ENCODE measurements at places on chromosomes 16 and 17.

- DNase-seq = no peak
Observed at GRCh38 chr16:10205688-10206087, 23.5 kb upstream of the GRIN2A start.

- DNase-seq = peak; percentile 73
Observed at GRCh38 chr16:4288148-4288921, 15.5 kb upstream of the TFAP4 start.

DNA sequence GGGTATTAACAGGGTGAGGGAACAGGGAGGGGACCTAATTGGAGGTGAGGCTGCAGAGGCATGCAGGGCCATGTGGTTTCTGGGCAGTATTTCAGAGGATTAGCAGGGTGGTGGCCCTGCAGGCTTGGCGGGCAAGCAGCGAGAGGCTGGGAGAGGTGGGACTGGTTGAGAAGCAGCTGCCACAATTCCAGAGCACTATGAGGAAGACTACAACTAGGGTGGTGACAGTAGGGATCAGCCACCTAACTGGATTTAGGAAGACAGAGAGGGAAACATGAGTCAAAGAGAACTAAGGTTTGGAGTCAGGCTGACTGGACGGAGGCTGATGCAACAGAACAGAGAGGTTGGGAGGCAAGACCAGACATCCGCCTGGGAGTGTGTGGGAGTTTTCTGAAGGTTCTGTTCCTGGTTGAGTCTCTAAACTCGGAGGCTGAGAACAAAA is 12.3 kb downstream of the ALOXE3 start:
- no peak for DNase-seq

GRCh38 chr16:70526403-70526802 is 2.8 kb downstream of the SF3B3 start:
- no peak for DNase-seq

DNA sequence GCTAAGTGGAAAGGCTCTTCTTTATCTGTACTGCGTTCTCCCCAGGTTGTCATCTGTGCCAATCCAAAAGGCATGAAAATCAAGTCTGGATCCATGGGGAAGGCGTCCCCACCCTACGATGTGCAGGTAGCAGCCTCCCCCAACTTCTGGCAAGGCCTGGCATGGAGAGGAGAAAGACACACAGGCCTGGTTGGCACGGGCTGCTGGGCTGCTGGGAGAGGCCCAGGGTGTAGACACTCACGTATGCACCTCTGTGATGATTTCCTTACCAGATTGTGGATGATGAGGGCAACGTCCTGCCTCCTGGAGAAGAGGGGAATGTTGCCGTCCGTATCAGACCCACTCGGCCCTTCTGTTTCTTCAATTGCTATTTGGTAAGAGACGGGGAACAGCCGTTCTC is 20.4 kb upstream of the ACSM2A start:
- no peak for DNase-seq

GRCh38 chr16:1820096-1820945 is 6.3 kb downstream of the HAGH start:
- DNase-seq = no peak

DNA sequence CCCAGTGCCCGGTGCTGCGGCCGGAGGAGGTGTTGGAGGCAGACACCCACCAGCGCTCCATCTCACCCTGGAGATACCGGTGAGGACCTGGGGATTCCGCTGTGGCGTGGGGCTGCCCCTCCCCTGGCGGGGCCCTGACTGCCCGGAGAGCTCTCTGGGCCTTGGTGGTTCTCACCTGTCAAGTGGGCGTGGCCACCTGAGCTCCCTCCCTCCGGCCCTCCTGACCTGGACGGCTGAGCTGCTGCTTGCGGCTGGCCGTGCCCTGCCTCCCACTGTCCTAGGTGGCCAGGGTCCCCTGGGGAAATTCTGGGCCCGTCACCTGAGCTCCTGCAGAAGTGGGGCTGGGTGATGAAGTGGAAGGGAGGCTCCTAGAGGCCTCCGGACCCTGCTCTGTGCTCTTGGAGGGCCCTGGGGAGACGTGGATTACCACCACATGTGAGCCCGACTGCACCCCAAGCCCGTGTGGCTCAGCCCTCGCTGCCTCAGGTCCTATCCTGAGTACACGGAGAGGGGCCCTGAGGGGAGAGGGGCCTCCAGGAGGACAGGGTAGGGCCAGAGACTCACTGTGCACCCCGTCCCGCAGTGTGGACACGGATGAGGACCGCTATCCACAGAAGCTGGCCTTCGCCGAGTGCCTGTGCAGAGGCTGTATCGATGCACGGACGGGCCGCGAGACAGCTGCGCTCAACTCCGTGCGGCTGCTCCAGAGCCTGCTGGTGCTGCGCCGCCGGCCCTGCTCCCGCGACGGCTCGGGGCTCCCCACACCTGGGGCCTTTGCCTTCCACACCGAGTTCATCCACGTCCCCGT is 1.1 kb downstream of the IL17C start:
- DNase-seq = no peak

DNA sequence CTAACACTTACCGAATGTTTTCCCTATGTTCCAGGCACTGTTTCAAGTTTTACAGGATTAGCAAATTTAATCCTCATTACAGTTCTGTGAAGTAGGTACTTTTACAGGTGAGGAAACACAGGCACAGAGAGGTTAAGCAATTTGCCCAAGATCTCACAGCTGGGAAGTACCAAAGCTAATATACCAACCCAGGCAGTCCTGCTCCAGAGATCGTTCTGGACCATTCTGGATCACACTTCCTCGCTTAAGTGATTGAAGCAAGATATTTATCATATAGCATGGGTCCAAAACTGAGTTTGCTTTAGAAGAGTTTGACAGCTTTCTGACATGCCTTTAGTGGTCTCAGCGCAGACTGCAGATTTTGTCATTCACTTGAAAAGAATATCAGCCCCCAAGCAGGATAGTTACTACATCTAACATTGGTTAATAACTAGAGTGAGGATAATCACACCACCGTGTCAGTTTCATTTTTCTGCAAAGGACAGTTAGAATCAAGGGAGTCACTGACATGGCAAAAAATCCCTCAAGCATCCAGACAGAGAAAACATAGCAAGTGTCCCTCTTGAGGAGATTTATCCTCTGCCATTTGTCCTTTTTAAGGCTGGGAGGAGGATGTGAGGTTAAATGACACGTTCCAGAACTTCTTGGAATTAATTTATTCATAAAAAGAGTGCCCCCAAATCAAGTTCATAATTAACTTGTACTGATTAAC is 5.1 kb downstream of the HS3ST3B1 start:
- DNase-seq = no peak

DNA sequence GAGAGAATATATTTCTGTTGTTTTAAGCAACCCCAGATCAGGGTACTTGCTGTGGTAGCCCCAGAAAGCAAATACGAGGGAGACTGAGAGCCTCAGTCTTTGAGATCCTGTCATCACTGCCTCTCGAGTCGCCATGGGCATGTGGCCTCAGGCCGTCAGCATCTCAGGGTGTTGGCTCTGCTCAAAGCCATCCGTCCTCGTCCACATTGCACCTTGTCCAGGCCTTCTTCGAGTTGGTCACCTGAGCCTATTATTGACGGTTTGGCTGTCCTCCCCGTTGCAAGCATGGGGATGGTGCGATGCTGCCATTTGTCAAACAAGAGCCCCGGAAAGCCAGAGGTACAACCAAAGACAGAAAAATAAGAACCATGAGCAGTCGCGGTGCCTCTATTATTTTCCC is 136.9 kb downstream of the IRF8 start:
- DNase-seq = no peak

DNA sequence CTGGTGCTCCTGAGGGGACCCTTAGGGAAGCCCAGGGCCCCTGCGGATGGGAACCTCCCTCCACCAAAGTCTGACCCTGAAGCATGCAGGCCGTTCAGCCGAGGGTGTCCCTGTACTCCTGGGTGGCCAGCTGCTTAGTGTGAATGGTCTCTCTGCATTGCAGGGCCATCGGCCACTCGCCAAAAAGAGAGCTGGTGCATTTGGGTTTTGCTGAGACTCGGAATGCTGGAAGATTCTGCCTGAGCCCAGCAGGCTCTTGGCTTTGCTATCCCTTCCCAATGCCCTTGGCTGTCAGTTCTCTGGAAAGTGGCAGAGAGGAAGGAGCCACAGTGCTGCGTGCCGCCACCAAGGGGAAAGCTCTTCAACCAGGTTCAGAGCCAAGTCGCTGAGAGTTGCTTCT is 2.8 kb downstream of the MEOX1 start:
- DNase-seq = no peak

DNA sequence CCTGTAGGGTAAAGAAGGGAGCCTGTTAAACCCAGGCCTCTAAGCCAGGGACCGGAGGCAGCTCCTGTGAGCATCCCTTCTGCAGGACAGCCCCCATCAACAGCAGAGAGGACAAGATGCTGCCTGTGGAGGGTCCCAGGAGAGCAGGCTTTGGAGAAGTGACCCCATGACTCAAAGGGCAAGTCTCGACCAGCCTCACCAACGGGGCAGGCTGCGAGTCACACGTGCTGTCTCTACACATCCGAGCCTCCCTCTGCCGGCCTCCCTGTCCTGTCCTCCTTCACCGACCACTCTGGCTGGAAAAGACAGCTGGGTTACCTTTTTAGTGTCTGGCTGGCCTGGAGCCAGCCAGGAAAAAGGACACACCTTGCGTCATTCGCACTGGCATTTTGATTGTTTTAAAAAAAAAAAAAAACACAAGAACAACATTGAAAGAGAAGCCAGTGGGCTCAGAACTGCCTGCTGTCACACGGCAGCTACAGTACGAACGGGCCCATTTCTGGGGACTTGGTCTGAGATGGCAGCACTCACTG is 74.5 kb upstream of the RCVRN start:
- DNase-seq = no peak

DNA sequence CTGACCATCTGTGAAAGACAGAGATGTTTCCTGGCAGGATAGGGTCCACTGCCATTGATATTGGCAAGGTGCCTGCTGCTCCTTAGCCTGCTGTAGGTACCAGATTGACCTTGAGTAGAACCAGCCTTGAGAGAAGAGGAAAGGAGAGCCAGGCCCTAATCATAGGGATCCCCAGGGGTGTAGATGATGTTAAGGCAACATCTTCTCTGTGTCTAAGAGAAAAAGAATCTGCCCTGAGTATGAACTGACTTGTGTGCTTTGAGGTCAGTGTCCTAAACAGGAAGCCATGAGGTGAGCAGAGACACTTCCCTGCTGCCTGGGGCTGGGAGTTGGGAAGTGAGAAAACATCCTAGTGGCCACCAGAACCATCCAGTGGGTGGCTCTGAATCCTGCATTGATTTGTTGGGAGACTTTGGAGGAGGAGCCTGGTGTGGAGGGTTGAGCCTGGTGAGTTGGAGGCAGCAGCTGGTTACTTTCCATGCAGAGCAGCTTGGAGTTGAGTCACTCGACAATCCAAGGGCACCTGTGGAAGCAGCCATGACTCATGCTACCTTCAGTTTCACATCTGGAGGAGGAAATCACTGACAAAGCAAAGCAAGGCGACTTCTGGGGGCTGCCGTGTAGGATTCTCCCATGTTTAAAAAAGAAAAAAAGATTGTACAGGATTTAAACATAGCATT is 47.8 kb downstream of the BMERB1 start:
- DNase-seq = no peak

DNA sequence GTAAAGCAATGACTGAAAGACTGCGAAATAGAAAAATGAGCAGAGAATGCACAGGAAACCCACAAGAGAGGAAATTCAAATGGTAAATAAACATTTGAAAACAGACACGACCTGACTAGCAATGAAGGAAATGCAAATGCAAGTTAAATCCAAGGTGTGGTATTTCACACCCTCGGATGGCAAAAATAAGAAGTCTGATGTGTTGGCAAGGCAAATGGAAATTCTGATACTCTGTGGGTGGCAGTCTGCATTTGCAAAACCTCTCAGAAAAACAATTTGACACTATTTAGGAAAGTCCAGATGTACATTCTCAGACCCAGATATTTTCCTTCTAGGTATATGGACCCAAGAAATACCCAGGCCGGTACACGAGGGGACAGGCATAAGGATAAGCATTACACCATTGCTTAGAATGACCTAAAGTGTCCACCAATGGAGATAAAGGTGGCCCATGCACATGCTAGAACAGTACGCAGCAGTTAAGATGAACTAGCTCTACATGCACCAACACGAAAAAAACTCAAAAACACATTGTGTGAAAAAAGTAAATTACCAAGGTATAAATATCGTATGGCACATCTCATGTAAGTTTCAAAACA is 116.7 kb downstream of the GAS7 start:
- DNase-seq = no peak

DNA sequence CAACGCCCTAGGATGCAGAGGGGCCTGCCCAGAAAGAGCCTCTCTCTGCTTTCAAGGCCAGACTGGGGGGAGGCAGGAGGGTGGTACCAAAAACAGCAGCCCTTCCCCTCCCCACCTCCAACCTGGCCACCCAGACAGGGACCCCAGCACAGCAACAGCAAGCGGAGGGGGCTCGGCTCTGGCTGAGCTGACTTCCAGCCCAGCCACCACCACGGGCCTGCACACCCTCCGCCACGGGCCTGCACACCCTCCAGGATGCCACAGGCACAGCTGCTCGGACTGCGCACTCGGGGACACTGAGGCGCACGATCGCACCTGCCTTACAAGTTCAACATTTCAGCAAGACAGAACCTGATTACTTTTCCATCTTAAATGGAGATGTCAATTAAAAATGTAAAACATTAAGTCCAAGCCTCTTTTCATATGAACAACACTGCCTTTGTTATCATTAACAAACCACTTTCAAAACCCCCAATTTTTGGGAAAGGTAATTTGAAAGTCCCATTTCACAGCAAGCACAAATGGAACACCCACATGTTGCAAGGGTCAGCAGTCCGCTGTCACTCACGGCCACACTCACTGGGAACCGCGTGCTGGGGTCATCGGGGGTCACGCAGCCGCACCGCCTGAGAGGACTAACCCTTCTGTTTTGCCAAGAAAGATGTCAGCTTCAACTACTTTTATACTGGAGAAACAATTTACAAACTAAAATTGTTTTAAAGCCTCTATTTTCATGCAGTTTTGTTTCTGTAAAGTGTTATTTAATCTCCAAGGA is 76.4 kb downstream of the ANKRD11 start:
- no peak for DNase-seq

- DNase-seq = no peak
Observed at GRCh38 chr17:50146230-50146926, 4.1 kb downstream of the PPP1R9B start.

GRCh38 chr16:69324013-69324531 is 6.3 kb downstream of the PDF start:
- no peak for DNase-seq

- no peak for DNase-seq
Observed at GRCh38 chr17:56481659-56482058, 111.8 kb upstream of the NOG start.

GRCh38 chr17:67438667-67439066 is 61.6 kb downstream of the PITPNC1 start:
- no peak for DNase-seq

DNA sequence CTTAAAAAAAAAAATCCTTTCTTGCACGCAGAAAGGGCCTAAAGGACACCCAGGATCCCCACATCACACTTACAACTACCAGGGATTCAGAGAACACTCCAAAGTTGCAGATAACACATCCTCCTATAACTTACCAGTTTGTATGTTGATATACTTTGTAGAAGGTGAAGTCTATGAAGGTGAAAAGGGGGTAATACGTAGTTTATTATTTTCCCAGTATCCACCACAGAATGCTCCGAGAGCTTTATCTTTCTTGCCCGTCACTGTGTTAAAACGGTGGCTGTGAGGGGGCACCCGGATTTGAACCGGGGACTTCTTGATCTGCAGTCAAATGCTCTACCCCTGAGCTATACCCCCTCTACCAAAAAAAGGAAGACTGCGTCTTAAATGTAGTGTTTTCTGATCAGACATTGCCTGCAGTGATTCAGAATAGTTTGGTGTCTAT is 7.9 kb upstream of the RPL23 start:
- no peak for DNase-seq

GRCh38 chr16:71440669-71441347 is 1.0 kb downstream of the TLE7 start:
- no peak for DNase-seq
